Activated CD4-positive, alpha-beta memory T cell treated with anti-CD3 and anti-CD28 coated beads, Interleukin-2, amount 10 ng/mL, durations not matched to agents 7 days and 5 days (primary cell): ENCODE measurements at places on chromosomes 11 and 22. TPM values are rescaled to one million over a fixed set of nuclear protein-coding genes. Genes with fewer than 3 reads are reported as not detected.

DNA sequence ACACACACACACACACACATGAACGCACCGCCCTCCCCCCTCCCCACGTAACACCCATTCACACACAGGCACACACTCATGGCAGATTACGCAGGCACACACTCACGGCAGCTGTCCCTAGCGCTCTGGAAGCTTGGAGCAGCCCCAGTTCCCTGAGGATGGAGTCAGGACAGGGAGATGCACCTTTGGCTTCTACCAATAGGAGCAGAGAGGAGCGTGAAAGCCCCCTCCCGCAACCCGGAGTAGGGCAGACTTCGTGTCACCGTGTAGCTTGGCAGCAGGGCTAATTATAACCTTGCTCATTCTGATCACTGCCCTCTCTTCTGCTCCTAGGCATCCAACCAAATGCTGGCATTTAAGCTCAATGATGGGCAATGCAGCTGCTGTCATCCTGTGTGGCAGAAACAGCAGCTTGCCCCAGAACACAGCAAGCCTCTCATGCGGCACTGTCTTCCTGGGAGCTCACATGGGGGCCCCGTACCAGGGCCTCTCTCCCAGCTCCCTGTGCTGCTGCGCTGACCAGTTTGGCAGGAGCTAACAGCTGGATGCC, 31.9 kb downstream of the ANKK1 start:
- DNase-seq = no peak

The MED15 gene
- total RNA-seq = 168 TPM

DNA sequence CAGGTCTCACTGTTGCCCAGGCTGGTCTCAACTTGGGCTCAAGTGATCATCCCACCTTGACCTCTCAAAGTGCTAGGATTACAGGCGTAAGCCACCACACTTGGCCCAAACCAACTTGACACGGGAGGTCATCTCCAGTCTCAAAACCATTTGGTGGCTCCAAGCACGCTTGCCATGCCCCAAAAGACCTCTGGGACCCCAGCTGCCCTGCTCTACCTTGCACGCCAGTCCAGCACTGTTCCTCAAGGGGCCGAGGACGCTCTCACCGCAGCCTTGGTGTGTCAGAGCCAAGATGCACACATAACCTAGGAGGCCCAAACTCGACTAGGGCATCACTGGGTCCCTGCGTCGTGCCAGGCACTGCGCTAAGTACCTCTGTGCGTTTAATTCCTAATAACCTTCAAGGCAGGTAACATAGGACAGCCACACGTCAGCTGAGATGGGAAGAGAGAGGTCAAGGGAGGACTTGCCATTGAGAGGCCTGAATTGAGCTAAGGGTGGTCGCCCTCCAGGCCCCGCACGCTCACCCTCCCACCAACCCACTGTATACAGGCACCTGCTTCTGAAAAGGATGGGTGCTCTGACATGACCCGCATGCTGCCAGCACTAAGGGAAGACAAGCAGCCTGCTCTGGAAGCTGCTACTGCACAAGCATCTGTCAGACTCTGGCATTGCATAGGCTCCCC, 4.6 kb upstream of the GAS2L1 start:
- DNase-seq = no peak

DNA sequence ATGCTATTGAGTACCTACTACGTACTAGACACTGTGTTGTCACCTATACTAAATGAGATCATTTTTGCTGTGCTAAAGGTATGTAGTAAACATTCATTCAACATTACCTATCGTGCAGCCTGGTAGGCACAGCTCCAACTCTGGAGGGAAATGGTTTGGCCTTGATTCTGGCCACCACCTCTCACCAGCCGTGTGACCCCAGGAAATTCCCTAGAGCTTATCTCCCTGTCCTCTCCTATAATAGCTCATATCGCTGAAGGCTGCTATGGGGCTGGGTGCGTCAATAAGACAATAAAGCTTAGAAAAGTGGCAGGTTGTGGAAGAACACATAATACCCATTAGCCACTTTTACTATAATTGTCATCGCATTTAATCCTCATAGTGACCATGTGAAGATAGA, 107.5 kb downstream of the MYO18B start:
- no peak for DNase-seq

GRCh38 chr11:11733246-11733747, 108.5 kb upstream of the USP47 start:
- DNase-seq = no peak

The ISX gene
- total RNA-seq = not detected

- no peak for DNase-seq
These were observed 117.4 kb upstream of the BID start for GRCh38 chr22:17891481-17892167.

GRCh38 chr22:40792451-40792850, 26.7 kb downstream of the SLC25A17 start:
- no peak for DNase-seq

The RAB39A gene
- not detected for total RNA-seq

The HTR3A gene
- total RNA-seq = not detected

DNA sequence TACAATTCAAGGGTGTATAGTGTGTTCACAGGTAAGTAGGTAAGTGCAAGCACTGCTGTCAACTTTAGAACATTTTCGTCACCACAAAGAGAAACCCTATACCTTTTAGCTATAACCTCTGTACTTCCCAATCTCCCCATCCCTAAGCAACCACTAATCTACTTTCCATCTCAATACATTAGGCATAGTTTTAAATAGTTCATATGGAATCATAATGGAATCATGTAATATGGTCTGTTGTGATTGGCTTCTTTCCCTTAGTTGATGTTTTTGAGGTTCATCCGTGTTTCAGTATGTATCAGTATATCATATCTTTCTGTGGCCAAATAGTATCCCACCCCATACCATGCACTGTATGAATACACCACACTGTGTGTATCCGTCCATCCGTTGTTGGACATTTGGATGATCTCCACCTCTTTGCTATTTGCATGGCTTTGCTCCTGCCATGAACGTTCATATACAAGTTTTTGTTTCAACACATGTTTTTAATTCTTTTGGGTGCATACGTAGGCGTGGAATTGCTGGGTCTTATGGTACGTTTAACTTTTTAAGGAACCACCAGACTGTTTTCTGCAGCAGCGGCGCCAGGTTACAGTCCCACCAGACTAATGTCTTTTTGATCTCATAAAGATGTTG, 27.7 kb upstream of the OPCML start:
- no peak for DNase-seq

The CCDC73 gene
- not detected for total RNA-seq

DNA sequence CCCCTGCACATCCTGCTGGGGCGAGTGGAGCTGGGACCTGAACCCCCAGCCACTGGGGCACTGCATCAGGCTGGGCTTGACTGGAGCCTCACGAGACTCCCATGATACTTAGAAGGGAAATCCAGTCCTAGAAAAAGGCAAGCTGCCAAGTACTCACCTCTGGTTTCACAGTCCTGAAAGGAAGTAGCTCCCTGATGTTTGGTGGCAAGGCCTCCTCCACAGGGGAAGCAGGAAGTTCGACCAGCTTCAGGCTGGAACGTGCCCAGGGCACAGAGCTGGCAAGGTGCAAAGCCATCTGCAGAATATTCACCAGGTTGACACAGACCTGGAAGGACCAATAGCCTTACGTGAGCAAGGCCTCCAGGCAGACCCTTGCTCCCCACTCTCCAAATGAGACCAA, 26.8 kb upstream of the NRIP3 start:
- no peak for DNase-seq

DNA sequence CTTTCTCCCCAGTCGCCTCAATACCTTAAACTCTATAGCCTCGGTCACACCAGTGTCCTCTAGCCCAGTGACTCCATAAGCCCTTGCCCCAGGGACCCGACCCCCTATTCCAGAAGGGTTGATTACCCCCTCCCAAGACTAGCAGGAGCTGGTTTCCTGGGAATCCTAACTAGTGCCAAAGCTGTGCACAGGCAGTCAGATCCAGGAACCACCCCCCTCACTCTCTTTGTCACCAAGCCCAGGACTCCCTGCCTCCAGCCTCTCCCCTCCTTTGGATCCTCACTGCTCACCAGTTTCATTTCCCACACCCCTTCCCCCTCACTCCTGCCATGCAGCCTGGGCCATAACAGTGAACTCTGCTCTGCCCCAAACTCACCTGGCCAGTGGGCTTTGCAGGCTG, 9.8 kb downstream of the LTBP3 start:
- no peak for DNase-seq

DNA sequence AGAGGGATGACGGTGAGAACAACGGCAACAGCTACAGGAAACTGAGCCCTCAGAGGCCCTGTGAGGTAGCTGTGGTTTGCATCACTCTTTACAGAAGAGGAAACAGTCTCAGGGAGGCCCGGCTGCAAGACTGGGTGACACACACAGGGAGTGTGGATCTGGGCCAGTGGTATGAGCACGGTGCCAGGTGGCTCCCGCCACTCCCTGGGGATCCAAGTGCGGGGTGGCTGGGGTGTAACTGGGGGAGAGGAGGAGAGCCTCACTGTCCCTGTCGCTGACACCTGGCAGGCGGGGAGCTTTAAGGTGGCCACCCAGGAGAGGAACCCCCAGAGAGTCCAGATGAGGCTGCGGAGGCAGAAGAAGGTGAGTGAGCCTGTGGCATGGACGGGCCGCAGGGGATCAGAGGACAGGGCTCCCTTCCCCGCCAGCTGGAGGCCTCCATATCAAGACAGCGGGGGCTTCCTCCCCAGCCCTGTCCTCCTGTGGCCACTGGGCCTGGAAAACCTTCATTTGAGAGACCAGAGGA, 5.6 kb downstream of the RGL4 start:
- DNase-seq = peak; percentile 89

The MMP1 gene
- not detected for total RNA-seq

GRCh38 chr11:80104191-80104590, 663.4 kb upstream of the TENM4 start:
- no peak for DNase-seq

- no peak for DNase-seq
These were observed 37.7 kb upstream of the CD44 start for GRCh38 chr11:35101223-35101622.

DNA sequence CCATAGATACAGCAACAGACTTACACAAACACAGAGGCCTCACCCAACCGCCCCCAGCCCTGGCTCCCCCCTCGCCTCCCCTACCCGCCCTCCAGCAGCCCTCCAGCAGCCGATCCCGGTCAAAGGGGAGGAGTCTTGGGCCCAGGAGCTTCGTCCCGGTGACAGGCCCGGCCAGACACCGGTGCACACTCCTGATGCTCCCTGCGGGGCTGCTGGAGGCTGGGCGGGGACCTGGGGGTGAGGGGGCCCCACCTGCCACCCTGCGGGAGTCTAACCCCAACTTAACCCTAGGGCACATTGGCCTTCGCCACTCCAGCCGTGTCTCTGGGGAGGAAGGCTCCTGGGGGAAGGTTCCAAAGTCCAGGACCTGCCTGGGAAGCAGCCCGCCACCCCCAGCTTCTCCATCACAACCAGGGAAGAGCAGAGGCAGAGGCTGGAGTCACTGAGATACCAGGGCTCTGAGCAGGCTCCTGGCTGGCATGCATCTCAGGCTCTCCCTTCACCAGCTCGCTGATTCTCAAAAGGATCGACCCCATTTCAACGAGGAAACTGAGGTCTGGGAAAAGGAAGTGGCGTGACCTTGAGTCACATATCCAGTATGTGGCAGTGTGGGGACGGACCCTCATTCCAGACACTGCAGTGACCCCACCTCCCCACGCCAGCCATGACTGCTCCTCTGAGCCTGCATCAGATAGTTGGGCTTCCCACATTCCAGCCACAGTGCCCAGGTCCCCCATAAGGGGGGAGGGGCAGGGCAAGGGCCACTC, 14.4 kb downstream of the BCL9L start:
- no peak for DNase-seq

The SNX32 gene
- total RNA-seq = 1.6 TPM

DNA sequence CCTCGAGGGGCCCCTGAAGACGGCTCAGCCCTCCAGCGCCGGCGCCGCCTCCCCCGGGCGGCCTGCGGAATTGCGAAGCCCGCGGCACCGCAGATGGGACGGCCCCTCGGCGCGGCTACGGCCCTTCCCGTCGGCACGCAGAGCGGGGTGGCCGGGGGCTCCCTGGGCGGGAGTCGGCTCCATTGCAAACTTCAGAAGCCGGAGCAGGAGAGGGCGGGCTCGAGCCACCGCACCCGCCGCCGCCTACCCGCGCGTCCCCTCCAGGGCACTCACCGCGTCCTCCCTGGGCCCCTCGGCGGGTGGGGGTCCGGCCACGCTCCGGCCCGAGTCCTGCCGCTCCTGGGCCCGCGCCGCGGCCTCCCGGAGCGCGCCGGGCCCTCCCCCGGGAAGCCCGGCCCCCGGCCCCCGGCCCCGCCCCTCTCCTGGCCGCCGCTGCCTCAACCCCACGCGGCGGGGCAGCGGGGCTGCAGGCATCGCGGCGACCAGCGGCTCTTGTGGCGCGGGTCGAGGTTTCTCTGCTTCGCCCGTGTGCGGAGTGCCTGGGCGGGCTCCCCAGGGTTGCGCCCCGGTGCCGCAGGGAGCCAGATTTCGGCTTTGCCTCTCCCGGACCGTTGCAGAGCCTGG, at the start of gene PACSIN3:
TSS of gene PACSIN3 (minus strand) at position 359 of the 624 bp plus-strand sequence. CDS start 3,707 bp downstream, outside the sequence.
- peak; percentile 41 for DNase-seq

The LRRC32 gene
- total RNA-seq = 7.4 TPM

The GGTLC2 gene
- not detected for total RNA-seq

GRCh38 chr11:130369713-130370112, 55.0 kb upstream of the ZBTB44 start:
- no peak for DNase-seq
